Aorta (tissue), 5 donors: ENCODE measurements at places on chromosomes 1 and 21. TPM values are rescaled to one million over a fixed set of nuclear protein-coding genes. Genes with fewer than 3 reads are reported as not detected.

WNT4 gene
- not detected for polyA plus RNA-seq

VPS45 gene
- polyA plus RNA-seq = 19.7 TPM

S100A16 gene
- polyA plus RNA-seq = 86.5 TPM

GRHL3 gene
- polyA plus RNA-seq = 0.08 TPM

FOXD3 gene
- not detected for polyA plus RNA-seq

KRTAP13-4 gene
- not detected for polyA plus RNA-seq

PRKAA2 gene
- 2.8 TPM for polyA plus RNA-seq

AMY1C gene
- not detected for polyA plus RNA-seq

ZNF695 gene
- not detected for polyA plus RNA-seq

KLHL17 gene
- polyA plus RNA-seq = 2.8 TPM

PTTG1IP gene
- polyA plus RNA-seq = 103 TPM

SPRR1B gene
- 1.9 TPM for polyA plus RNA-seq

SLC44A5 gene
- 0.75 TPM for polyA plus RNA-seq

ERVH48-1 gene
- polyA plus RNA-seq = not detected

CALML6 gene
- polyA plus RNA-seq = 4.5 TPM

MROH7 gene
- 42.3 TPM for polyA plus RNA-seq

C1orf167 gene
- 0.75 TPM for polyA plus RNA-seq

KRTAP7-1 gene
- not detected for polyA plus RNA-seq

PSEN2 gene
- polyA plus RNA-seq = 12.3 TPM

CCDC27 gene
- not detected for polyA plus RNA-seq

HES4 gene
- polyA plus RNA-seq = 3.6 TPM

OR2G6 gene
- polyA plus RNA-seq = not detected

TSPEAR gene
- not detected for polyA plus RNA-seq

B3GALT5 gene
- 0.50 TPM for polyA plus RNA-seq

CD46 gene
- 153 TPM for polyA plus RNA-seq

CD53 gene
- polyA plus RNA-seq = 8.0 TPM

FLG2 gene
- polyA plus RNA-seq = not detected

PDE9A gene
- 16.2 TPM for polyA plus RNA-seq

SDHB gene
- polyA plus RNA-seq = 130 TPM

ALPL gene
- 4.3 TPM for polyA plus RNA-seq

GOLT1A gene
- polyA plus RNA-seq = not detected

PIGR gene
- polyA plus RNA-seq = 0.28 TPM

KRTAP19-1 gene
- polyA plus RNA-seq = not detected

SERTAD4 gene
- polyA plus RNA-seq = 3.7 TPM

TNFRSF4 gene
- not detected for polyA plus RNA-seq

LEMD1 gene
- polyA plus RNA-seq = not detected
